Right renal cortex interstitium (tissue), 3 donors: ENCODE measurements at places on chromosomes 1 and 21. TPM values are rescaled to one million over a fixed set of nuclear protein-coding genes. Genes with fewer than 3 reads are reported as not detected.
A peak's percentile ranks its signal among the peaks of the same experiment; 100 is the strongest.

DNA sequence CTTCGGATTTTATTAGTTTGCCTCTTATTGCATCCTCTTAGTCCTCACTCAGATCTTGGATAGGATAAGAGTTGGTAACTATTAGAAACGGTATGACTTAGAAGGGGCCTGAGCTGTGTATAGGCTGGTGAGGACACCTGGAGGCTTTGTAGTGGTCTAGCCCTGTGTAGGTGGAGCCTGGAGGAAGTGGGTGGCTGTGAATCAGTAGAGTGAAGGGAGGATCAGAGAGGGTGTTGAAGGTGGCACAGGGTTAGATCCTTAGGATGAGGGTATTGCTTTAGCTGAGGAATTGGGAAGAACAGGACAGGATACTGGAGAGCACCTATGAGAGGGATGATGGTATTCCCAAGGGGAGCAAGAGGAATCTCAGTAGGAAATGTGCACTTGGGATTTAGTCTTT, 5.7 kb downstream of the VANGL1 start:
- no peak for DNase-seq

The CHI3L1 gene
- polyA plus RNA-seq, result 12.9 TPM

- no peak for DNase-seq
Measured at GRCh38 chr1:188425687-188426086, 1596.9 kb downstream of the PLA2G4A start.

- no peak for DNase-seq
Measured at GRCh38 chr1:59596432-59596831, 218.3 kb upstream of the HOOK1 start.

DNA sequence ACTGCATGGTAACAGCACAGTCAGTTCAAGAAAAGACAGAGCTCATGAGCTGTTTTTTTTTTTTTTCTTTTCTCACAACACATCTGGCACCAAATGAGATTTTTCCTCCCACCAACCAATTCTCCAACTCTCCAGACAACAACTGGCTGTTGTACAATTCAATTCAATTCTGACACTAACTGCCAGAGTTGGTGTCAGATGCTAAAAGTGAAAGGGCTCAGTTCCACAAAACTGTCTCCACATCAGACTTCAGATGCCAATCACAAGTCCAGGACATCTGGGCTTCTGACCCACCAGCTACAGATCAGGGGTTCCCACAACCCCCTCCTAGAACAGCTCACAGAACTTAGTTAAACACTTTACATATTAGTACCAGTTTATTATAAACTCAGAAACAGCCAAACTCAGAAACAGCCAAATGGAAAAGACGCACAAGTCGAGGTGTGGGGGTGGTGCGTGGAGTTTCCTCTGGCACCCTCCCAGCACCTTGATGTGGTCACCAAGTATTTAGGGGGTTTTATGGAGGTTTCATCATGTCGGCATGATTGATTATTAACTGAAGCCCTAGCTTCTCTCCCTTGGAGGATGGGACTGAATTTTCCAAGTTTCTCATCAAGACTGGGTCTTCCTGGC, 39.2 kb upstream of the LRRC8D start:
- no peak for DNase-seq

DNA sequence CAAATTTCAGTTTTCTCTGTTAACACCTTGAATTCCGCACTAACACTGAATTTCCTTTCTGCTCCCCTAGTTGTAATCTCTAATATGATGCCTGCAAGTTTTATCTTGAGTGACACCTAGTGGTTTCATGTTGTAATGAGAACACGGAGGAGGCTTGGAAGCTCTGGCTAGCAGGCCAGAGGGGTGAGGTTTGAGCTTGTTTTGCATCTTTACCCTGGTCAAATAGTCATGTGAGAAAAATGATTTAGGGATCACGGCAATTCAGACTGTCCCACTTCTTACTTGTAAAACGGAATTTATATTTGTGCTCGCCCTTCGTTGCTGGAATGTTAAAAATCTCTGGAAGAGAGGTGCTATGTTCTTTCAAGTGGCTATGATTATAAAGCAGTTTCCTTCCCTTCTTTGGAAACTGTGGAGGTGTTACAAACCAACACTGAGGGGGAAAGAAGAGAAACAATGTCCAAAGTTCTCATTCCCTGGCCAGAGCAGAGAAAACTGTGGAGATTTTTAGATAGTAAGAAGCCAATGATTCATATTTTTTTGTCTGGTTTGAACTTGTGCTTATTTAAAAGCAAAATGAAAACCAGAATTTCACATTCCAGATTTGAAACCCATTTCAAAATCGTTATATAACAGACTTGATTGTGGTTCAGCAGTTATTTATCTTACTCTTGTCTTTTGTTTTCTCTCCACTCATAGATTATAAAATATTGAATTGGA, 5.3 kb upstream of the MROH9 start:
- peak; percentile 1 for DNase-seq

- no peak for DNase-seq
Measured at GRCh38 chr1:39435597-39435996, 55.8 kb upstream of the BMP8A start.

GRCh38 chr1:158089476-158089875, 91.2 kb upstream of the CD1D start:
- DNase-seq, result no peak

DNA sequence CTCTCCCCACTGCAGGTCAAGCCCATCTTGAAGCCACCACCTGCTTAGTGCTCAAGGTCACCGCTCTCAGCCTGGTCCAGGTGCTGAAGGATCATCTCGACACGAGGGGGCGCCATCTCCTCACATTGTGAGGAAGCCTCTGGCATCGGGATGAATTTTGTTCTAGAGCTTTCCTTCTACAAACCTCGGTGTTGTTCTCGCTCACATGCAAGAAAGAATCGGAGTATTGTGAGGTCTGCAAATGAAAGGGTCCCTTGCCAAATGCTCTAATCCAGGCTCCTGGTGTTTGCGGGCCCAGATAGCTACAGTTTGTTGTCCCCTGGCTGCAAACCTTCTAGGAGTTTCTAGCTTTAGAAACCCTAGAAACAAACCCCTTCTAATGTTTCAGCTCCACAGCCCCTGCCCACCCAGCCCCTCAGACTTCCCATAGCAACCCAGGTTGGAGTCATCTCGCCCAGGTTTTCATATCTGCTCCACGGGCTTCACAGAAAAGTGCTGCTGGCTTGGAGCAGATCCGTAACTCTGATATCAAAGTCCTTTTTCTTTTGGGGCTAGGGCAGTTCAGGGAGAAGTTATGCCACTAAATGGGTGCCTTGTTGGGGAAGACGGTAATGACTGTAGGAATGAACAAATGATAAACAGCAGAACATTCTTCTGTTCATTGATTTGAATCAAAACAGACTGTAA, 8.6 kb upstream of the ATP5PO start:
- peak; percentile 80 for DNase-seq

DNA sequence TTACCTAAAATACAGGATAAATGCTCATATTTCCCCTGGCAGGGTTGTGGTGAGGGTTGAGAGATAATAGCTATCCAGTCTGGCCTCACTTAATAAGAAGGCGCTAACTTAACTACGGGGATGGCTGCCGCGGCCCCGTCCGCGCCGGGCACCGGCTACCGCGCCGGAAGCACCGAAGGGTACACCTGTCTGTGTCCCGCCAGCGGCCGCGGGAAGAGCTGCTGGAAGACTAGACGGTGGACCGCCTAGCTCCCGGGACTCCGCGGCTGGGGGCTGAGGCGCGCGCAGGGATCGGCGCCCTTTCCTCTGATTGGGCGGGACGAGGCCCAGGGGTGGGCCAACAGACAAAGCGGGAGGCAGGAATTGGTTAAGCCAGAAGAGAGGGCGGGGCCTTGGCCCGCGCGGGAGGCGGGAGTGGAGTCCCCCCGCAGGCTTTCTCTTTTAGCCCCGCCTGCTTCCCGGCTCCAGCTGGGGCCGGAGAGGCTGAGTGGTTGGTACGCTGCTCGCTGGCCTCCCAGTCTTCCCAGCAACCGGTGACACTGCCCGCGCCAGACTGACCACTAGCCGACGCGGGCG, at the start of gene ZNF672:
Gene ZNF672, plus strand, starts transcription at position 444 of the 576 bp plus-strand sequence. CDS start 9,051 bp downstream, outside the sequence.
- DNase-seq, result peak; percentile 95

The SGIP1 gene
- polyA plus RNA-seq, result 13.8 TPM

- DNase-seq, result peak; percentile 79
Measured at GRCh38 chr1:205301205-205301821, 20.2 kb downstream of the NUAK2 start.

GRCh38 chr1:41700581-41700980, 216.1 kb upstream of the EDN2 start:
- no peak for DNase-seq

GRCh38 chr1:198359024-198359653, 181.3 kb downstream of the ATP6V1G3 start:
- DNase-seq, result no peak

The KCNA3 gene
- polyA plus RNA-seq, result 0.12 TPM
